Smooth muscle cell of bladder (primary cell): ENCODE measurements at places on chromosomes 3 and 15. TPM values are rescaled to one million over a fixed set of nuclear protein-coding genes. Genes with fewer than 3 reads are reported as not detected.

The RTF1 gene
- 15.3 and 15.8 TPM in 2 replicates for total RNA-seq

The PARP15 gene
- 0.09 and 0.14 TPM in 2 replicates for total RNA-seq

The FYCO1 gene
- 47.5 and 57.2 TPM in 2 replicates for total RNA-seq

The PIF1 gene
- total RNA-seq = 4.7 and 7.2 TPM in 2 replicates

The KIF23 gene
- 6.7 and 9.7 TPM in 2 replicates for total RNA-seq

The RPUSD3 gene
- total RNA-seq = 18.3 and 21.1 TPM in 2 replicates

The KBTBD13 gene
- total RNA-seq = not detected in 2 replicates

The GRM2 gene
- under 0.01 TPM in 1 of 2 replicates, not detected in the other for total RNA-seq

The RAP2B gene
- total RNA-seq = 13.7 and 17.7 TPM in 2 replicates

The ACAD11 gene
- total RNA-seq = 36.4 and 43.7 TPM in 2 replicates

The NDN gene
- total RNA-seq = 41.5 and 66.6 TPM in 2 replicates

The CYP1A2 gene
- total RNA-seq = not detected in 2 replicates

The IQCH gene
- 3.2 and 3.3 TPM in 2 replicates for total RNA-seq
